ENCODE measurements at places on chromosomes 7 and 10. TPM values are rescaled to one million over a fixed set of nuclear protein-coding genes. Genes with fewer than 3 reads are reported as not detected.

The MALSU1 gene
- 92.8 TPM for total RNA-seq

The CNPY1 gene
- not detected for total RNA-seq

The LRRC18 gene
- total RNA-seq, result not detected

GRCh38 chr7:74606101-74606908 is 51.2 kb upstream of the GTF2I start:
- DNase-seq, result peak; percentile 77

DNA sequence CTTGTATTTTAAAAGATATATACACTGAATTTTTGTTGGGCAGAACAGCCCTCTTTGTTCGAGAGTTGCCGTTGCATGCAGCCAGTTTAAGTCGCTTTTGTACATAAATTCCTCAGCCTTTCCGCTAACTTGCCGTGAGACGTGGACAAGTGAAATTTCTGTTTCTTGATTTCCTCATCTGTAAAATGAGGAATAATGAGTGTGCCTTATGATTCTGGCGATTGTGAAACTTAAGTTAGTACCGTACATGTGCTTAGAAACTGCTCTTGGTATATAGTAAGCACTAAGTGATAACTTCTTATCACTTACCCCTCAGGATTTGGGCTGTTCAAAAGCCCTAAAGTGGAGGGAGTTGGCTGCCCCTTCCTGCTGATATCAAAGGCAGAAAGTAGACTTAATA is 1.4 kb downstream of the CCNJ start:
- DNase-seq, result no peak

DNA sequence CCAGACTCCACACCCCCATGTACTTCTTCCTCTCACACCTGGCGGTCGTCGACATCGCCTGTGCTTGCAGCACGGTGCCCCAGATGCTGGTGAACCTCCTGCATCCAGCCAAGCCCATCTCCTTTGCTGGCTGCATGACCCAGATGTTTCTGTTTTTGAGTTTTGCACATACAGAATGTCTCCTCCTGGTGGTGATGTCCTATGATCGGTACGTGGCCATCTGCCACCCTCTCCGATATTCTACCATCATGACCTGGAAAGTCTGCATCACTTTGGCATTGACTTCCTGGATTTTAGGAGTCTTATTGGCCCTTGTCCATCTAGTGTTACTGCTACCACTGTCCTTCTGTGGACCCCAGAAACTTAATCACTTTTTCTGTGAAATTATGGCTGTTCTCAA is 4.8 kb downstream of the OR2A25 start:
- no peak for DNase-seq

- no peak for DNase-seq
Measured at GRCh38 chr7:80922253-80923049, 3.6 kb upstream of the SEMA3C start.

- peak; percentile 97 for DNase-seq
Measured at GRCh38 chr7:99380823-99381663, 6.5 kb downstream of the ARPC1B start.

DNA sequence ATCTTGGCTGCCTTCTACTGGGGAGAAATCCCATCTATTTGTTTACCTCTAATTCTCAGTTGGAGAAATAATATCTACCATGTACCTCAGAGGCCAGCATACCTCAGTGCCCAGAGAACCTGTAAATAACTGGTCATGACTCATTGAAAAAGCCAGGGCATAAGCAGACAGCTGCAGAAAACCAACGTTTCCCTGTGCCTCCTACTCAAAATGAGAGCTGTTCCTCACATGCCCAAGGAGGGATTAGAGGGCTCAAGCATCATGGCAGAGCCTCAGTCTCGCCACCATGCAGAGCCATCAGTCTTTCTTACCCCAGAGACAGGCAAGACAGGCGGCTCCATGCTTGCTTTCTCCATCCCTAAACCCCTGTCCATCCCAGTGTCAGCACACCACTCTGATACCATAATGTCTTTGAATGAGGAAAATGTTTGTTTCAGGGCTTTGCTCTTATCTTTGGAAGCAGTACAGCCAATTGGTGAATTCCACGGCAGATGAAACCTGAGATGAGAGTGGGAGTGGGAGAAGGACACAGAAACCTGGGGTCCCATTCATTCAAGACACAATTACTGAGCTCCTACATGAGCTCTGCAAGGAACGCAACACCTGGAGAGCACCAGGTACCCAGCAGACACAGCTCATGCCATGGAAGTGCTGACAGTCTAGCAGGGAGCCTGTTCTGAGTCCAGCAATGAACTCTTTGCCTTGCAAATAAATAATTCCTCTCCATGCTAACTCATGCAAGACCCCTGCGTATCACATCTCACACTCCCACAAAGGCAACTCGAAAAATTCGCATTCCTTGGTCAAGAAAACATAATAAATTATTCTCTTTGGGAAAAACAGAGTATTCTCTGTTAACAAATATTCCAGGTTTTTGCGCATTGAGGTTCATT is 21.1 kb downstream of the PON1 start:
- DNase-seq, result no peak

DNA sequence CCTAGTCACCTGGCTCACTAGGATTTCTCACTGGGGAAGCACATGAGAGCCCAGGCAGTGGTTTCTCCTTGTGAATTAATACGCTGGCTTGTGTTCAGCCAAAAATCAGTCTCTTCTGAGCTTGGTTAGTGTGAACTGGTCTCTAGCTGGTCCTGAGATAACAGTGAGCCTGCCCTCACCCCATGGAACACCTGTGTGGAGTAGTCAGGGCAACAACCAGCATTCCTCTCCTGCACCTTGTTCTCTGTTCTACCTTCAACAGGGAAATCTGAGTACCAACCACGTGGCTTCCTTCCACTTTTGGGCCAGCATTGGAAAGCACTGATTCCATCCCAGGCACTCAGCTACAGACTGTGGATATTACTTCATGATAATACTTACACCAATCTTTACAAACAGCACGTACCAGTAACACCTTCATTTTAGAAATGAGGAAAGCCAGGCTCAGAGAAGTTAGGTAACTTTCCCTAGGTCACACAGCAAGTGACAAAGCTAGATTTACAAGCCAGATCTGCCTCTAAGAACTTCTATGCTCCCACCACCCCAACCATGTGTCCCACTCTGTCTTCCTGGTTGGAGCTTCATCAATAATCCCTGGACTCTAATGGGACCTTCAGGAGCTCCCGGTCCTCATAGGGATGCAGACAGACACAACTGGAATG is 106.6 kb downstream of the GRID1 start:
- no peak for DNase-seq

- no peak for DNase-seq
Measured at GRCh38 chr10:74675484-74675883, 150.9 kb upstream of the KAT6B start.
